ENCODE measurements at places on chromosomes 11 and 22. TPM values are rescaled to one million over a fixed set of nuclear protein-coding genes. Genes with fewer than 3 reads are reported as not detected.

DNA sequence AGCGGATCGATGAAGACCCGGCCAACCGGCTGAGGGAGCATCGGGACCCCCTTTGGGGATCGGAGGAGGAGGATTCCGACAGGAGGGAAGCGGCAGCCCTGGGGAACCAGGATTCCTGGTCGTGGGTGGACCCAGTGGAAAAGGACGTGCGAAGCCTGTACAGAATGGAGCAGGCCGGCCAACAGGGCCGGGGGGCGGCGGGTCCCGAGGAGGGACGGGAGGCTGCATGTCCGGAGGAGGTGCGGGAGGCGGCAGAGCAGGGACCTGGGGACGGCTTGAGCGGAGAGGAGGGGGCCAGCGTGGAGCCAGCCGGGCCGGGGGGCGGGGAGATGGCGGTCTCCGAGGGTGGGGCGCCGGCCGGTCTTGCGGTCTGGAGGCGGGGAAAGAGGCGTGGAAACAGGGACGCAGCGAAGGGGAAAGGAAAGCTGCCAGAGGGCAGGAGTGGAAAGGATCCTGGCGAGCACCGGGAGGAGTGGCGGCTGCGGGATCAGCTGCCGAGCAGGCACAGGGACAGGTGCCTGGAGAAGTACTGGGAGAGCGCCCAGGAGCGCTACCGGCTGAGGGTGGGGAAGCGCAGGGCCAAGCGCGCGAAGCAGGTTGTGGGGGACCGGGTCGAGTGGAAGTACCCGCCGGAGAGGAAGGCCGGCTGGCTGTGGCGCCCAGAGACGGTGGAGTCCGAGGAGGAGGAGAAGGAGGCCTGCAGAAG, at the start of gene ANO5:
Gene ANO5 (plus strand): TSS at position 444 of the 706 bp plus-strand sequence. CDS start 408 bp downstream, outside the sequence.
- no peak for DNase-seq

GRCh38 chr11:33722590-33723234, 13.5 kb downstream of the CD59 start:
- DNase-seq: no peak

DNA sequence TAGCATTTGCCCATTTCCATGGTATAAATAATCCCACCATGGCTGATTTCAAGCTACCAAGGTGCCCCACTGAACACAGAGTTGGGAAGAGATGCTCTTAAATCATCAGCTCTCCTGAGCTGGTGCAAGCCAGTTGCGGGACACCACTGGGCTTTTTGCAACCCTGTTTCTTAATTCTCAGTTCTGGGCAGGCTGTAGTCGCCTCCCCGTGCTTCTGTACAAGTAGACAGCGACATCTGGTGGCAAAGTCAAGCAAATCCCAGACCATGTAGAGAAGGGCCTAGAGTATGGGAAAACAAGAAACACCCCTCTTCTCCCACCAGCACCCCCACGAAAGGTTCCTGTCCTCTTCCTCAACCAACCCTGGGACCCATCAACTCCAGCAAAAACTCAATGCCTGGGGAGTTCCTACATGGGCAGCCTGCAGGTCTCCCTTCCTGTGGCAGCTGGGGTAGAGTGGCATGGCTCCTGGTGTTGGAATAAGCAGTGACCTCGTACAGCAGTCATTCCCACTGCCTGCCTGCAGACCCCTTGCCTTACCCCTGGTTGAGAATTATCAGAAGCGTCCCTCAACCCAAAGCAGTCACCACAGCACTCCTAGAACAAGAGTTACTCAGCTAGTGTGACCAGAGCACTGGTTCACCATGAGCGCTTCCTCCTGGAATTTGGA, 68.4 kb downstream of the IGLL5 start:
- DNase-seq: peak; percentile 47

GRCh38 chr11:2127482-2128129, 11.6 kb downstream of the IGF2 start:
- DNase-seq: no peak

DNA sequence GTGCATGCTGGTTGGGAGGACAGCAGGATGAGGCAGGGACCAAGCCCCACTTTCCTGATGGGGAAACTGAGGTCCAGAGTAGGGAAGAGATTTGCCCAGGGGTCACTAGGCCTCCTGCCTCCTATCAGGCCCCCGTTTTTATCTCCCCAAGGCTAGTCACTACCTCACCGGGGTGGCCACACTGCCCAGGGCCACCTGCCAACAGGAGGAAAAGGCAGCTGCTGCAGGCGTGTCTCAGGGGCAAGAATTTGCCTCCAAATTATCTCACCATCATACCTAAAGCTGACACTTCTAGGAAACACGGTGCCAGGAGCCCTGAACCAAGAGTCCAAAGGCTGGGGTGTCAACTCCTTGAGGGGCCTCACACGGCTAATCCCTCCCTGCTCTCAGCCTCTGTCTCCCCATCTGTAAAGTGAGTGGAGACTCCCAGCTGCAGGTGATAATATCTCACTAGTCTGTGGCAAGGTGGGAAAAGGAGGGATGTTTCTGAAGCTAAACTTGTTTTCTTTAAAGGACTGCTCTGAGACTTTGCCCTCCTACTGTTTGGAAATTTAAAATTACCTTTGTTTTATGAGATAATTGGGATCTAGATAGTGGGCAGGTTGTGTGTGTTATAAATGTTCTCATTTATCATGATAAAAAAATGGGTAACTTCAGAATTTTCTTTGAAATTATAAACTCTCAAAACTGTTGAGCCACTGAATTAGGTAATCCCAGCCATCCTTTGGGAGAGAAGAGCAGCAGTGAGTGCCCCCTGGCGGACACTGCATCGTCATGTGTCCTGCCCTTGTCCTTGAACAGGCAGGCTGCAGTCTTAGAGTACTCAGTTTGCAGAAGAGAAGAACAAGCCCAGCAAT, 60.0 kb downstream of the MYO7A start:
- peak; percentile 59 for DNase-seq

- no peak for DNase-seq
Observed at GRCh38 chr11:83392556-83392955, 106.4 kb upstream of the CCDC90B start.

DNA sequence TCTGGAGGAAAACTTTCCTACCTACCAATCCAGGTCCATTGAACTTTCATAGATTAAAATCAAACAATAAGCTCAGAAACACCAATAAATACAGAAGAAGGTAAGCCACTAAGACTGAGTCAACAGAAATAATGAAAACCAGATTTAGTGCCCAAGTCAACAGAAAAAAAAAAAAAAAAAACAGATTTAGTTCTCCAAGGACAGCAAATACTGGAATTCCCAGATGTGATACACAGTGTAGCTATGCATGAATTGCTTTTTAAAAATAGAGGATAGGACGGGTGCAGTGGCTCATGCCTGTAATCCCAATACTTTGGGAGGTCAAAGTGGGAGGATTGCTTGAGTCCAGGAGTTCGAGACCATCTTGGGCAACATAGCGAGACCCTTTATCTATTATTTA, 15.7 kb downstream of the DMC1 start:
- no peak for DNase-seq

GRCh38 chr11:130088919-130089673, 19.4 kb downstream of the APLP2 start:
- DNase-seq: no peak

DNA sequence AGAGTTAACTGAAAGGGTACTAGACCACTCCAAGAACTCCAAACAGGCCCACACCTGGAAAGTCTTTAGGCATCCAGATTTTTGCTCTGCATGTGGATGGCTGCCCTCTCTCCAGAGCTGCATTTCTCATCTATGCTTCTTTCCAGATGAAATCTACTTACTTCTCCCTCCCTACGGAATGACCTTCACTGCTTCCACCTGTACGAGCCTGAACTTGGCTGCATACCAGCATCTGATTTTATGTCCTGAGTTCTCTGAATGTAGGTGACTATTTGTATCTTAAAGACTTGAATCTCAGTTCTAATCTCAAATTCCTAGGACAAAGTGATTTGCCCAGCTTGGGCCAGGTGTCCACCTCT, 13.3 kb downstream of the CELF1 start:
- no peak for DNase-seq

GRCh38 chr11:65412271-65413076, 10.1 kb upstream of the NEAT1 start:
- DNase-seq: no peak

- DNase-seq: no peak
Observed at GRCh38 chr11:65967329-65967934, 5.9 kb downstream of the SART1 start.

DNA sequence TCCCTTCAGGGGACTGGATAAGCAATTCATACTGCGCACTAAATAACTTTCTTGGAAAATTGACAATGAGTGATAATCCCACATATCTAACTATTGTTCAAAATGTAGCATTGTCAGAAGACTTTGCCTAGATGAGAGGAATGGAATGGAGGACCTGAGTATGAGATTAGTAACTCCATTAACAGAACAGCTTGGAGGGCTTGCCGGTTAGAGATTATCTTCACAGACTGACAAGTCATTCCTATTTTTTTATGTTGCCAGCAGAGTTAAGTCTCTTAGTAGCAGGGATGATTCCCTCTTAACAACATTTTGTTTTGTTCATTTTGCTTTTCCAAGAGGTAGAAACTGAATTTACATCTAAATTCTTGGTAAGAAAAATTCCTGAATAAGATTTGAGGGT, 7.1 kb upstream of the BACE1-AS start:
- no peak for DNase-seq

DNA sequence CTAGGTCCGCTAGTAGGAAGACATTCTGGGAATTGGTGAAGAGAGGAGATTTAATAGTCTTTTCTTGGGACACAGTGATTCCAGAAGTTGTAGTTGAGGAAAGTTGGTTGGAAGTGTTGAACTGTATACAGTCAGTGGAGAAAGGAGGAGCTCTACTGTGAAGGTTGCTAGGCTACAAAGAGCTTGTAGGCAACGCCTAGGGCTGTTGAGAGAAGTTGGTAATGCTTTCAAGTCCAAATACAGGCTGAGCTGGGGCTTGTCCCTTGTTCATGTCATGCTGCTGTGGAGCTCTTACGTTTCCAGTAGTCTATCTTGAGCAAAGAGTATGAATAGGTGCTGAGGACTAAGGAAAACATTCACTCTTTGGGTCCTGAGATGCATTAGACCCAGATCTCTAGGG, 1.1 kb downstream of the TBCEL start:
- DNase-seq: no peak

GRCh38 chr11:63896071-63896470, 20.9 kb downstream of the RCOR2 start:
- no peak for DNase-seq

DNA sequence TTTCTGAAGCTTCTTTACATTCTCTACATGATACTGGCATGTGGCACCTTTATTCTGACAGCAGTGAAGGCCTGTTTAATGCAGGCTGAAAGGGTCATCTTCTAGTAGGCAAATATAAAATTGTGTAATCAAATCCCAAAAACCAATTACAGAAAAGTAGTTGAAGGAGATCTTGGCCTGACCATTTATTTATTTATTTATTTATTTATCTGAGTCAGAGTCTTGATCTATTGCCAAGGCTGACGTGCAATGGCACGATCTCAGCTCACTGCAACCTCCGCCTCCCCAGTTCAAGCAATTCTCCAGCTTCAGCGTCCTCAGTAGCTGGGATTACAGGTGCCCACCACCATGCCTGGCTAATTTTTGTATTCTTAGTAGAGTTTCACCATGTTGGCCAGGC, 22.7 kb upstream of the CECR2 start:
- DNase-seq: no peak

- no peak for DNase-seq
Observed at GRCh38 chr22:29885610-29886009, 2.6 kb downstream of the MTMR3 start.

DNA sequence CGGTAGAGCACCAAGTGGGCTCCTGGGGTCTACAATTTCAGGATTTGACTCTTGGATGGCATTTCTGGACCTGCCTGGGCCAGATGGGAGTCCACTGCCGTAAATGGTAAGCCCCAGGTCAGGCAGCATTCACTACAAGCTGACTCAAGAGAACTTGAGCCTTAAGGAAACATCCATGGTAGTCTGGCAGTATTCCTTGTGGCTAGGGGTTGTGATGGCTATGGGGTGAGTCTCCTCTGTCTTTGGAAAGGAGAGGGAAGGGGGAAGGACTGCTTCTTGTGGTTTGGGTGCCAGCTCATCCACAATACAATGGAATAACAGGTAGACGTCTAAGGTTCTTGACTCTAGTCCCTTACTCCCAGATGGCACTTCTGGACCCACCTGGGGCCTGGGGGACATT, 32.3 kb upstream of the POU2AF2 start:
- DNase-seq: no peak

DNA sequence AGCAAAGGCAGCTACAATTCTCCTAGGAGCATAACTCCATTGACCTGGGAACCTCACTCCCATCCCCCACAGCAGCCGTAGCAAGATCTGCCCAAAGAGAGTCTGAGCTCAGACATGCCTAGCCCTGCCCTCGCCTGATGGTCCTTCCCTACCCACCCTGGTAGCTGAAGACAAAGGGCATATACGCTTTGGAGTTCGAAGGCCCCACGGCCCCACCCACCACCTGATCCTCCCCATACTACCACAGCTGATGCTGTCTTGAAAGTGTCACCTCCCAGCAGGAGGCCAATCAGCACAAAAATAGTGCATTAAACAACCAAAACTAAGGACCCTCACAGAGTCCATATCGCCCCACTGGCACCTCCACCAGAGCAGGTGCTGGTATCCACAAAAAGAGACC, 22.6 kb upstream of the GNAZ start:
- DNase-seq: no peak

- DNase-seq: no peak
Observed at GRCh38 chr11:10317776-10318526, 13.1 kb downstream of the ADM start.

DNA sequence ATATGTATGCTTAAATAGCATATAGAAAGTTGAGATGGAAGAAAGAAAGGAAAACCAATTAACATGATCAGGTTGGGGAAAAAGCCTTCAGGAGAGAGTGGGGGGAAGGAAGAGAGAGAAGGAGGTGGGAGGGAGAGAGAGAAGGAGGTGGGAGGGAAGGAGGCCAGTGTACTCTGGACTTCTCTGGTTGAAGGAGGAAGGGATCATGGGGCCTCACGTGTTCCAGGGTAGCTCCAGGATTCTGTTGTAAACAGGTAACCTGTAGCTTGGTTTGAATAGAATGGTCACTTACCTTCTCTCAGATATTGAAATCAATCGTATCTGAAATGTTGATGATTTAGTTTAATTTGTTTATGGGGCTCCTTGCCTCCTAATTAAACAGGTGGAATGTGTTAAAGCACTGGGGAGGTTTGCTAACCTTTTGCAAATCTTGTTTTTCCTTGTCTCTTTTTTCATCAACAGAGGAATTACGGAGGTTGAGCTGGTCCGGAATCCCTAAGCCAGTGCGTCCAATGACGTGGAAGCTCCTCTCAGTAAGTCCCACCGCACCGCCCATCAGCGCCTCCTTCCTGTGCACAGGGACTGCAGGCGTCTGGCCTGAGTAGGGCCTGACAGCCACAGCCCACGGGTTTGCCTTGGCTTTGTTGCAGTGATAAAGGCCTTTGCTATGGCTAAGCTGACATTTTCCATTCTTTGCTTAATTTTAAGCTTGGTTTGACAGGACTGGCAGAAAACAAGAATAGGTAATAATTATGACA, 115.9 kb downstream of the TBC1D22A start:
- no peak for DNase-seq

GRCh38 chr11:65692367-65692766, 19.7 kb upstream of the KAT5 start:
- no peak for DNase-seq

Gene CLDN5
- not detected for total RNA-seq

Gene SMTNL1
- total RNA-seq: not detected

Gene AAMDC
- 6.7 TPM for total RNA-seq

Gene TRPM5
- total RNA-seq: not detected

Gene OR5A1
- total RNA-seq: not detected

Gene KRTAP5-11
- total RNA-seq: not detected

Gene MUC2
- total RNA-seq: not detected

Gene SLC15A3
- not detected for total RNA-seq

Gene B4GALNT4
- total RNA-seq: 8.6 TPM

Gene GAL3ST3
- total RNA-seq: not detected

Measured in NCI-H460 (cell line).